ENCODE measurements at places on chromosomes 12 and 14. TPM values are rescaled to one million over a fixed set of nuclear protein-coding genes. Genes with fewer than 3 reads are reported as not detected.

- no peak for DNase-seq
Measured at GRCh38 chr12:39502726-39503125, 59.8 kb upstream of the KIF21A start.

- DNase-seq = no peak
Measured at GRCh38 chr12:53739214-53740129, 12.2 kb upstream of the CALCOCO1 start.

DNA sequence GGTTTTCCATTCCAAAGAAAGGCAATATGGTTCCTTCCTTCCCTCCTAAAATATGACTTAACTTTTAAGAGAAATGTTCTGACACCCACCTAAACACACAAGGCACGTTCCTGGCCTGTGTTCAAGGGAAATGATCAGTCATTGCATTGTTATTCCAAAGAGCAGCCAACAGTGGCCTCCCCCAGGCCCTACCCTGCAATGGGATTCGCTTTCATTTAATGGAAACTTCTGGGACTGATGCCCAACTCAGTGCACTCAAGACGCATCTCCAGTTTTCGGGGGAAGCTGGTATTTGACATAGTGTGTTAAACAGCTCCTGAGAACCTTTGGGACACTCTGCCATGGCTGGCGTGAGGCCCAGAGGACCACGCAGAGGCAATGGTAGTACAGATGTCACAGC, 65.9 kb downstream of the DDX51 start:
- DNase-seq = no peak

The CLEC4A gene
- 1.5 TPM for total RNA-seq

DNA sequence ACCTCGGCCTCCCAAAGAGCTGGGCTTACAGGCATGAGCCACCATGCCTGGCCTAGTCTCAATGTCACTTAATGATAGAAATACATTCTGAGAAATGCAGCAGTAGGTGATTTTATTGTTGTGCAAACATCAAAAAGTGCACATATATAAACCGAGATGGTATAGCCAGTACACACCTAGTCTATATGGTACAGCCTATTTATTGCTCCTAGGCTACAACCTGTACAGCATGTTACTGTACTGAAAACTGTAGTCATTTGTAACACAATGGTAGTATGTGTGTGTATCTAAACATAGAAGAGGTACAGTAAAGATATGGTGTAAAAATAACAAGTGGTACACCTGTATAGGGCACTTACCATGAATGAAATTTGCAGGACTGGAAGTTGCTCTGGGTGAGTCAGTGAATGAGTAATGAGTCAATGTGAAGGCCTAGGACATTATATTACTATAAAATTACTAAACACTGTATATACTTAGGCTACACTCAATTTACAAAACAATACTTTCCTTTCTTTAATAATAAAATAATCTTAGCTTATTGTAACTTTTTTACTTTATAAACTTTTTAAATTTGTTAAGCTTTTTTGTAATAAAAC, 166.7 kb upstream of the SYT1 start:
- no peak for DNase-seq

DNA sequence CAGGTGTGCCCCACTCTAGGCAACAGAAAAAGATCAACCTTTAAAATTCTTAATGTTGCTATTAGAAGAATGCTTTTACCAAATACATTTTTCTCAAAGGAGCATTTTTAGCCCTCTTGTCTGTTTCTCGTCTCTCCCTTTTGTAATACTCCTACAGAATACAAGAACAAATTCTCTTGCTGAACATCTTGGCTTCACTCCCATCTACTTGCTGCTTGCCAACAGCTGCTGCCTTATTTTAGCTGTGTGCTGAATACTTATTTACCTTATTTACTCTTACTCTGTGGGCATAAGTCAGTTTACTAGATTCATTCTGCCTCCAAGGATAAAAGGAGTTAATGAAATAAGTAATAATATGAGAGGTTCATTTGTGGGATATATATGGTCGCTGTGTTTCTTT, 70.8 kb downstream of the POLR3B start:
- DNase-seq = no peak

DNA sequence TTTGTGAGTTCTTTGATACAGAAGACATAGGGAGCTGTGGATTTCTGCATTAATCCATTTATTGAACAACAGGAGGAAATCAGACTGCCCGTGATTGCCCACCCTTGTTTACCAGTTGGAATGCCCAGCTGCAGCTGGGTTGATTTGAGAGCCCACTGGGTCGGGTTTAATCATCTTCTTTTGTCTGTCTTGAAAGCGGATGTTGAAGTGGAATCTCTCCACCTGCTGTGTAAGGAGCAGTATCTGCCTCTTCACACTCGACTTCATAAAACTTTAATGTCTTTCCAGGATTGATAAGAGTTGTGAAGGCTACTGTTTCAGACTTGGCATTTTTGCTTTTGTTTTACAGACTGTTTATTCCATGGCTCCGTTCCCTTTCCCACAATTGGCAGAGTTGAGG, 39.9 kb downstream of the TBC1D30 start:
- no peak for DNase-seq

GRCh38 chr14:53090853-53091252, 62.3 kb downstream of the DDHD1 start:
- DNase-seq = no peak

DNA sequence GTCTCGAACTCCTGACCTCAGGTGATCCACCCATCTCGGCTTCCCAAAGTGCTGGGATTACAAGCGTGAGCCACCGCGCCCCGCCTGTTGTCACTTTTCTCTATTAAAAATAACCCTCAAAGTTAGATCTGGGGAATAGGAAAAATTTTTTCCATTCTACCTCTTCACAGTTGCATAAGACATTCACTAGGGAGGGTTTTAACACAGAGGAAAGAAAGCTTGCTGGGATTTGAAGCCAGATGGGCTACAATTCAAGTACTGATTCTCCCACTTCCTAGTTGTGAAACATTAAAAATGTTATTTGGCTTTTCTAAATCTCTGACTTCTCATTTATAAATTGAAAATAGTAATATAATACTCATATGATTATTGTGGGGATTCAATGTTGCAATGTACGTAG, 23.3 kb upstream of the SLC15A5 start:
- DNase-seq = peak; percentile 39

DNA sequence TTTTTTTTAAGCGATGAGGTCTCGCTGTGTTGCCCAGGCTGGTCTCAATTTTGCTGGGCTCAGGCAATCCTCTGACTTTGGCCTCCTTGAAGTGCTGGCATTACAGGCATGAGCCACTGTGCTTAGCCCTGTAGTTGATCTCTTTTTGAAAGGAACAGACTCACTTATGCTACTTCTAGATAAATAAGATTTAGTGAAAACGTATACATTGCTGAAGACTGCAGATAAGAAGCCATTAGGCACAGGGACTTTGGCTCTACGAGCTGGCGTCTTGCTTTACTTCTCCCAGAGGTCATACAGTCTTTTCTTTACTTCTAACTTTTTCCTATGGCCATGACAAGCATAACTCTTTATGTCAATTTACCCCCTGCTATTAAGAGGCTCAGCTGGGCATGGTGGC, 9.4 kb downstream of the PTGR2 start:
- DNase-seq = no peak

DNA sequence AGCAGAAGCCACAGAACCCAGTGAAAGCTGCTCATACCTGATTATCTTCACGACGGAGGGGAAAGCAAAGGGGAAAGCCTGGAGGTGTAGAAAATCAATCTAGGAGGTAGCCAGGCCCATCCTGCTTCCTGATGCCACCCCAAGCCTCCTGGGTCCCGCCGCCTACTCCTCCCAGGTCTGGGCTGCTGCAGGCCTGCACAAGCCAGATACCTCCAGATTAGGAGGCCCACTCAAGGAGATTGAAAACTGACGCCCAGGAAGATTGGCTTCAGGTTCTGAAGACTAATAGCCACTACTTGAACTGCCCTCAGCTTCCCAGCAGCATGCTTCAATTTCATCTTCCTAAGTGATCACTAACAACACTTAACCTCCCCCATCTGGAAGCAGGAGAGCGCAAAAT, 87.1 kb downstream of the GCH1 start:
- DNase-seq = no peak

GRCh38 chr14:52948836-52949235, 2.0 kb downstream of the FERMT2 start:
- no peak for DNase-seq

- DNase-seq = no peak
Measured at GRCh38 chr12:39692258-39692853, 72.8 kb upstream of the ABCD2 start.

DNA sequence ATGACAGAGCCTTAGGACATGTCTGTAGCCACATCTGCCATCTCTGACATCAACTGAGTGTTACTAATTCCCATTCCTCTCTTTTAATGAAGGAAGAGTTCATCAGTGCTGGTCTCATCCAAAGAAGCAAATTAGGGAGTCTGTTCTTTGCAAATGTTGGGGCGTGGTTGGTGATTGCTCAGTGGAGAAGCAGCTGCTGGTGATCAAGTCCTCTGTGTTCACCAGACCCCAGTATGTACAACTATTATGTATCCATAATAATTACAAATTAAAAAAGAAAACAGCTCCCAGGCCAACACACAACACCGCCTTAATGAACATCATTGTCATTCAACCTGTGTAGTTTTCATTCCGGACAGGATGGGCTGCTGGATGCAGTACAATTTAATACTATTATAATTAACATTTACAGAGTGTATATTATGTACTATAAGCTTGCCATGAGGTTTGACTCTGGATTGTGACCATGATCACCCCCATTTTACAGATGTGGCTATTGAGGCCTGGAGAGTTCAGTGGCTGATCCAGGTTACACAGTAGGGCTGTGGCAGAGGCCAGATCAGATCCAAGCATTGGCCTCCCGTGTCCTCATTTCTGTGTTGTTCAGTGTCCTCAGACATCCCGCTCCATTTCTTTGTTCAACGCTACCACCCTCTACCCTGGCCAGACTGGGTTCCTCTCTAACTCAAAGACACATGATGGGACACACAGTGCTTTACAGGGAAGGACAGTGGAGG, 179.0 kb downstream of the CHST11 start:
- DNase-seq = no peak

DNA sequence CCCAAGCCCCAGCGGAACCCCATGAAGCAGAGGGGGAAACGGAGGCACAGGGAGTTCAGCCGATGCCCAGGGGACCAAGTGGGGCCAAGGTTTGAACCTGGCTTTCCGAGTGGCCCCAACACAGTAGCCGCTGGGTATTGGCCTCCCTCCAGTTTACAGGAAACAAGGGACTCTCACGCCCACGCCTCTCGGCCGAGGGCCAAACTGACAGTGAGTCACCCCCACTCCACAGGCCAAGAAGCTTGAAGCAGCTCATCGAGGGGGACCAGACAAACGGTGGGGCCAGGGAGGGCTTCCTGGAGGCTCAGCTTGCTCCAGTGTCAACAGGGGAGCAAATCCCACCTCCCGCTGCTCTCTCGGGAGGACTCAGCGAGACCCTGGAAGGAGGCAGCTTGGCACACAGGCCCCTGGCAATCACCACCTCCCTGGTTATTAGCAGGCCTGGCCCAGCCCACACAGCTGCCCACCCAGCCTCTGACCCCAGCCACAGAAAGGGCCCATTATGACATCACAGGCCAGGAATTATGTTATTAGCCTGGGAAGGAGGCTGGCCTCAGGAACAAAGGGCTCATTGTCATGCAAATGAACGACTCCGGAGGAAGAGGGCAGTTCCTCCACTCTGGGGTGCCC, 54.6 kb downstream of the NCOR2 start:
- DNase-seq = peak; percentile 86

DNA sequence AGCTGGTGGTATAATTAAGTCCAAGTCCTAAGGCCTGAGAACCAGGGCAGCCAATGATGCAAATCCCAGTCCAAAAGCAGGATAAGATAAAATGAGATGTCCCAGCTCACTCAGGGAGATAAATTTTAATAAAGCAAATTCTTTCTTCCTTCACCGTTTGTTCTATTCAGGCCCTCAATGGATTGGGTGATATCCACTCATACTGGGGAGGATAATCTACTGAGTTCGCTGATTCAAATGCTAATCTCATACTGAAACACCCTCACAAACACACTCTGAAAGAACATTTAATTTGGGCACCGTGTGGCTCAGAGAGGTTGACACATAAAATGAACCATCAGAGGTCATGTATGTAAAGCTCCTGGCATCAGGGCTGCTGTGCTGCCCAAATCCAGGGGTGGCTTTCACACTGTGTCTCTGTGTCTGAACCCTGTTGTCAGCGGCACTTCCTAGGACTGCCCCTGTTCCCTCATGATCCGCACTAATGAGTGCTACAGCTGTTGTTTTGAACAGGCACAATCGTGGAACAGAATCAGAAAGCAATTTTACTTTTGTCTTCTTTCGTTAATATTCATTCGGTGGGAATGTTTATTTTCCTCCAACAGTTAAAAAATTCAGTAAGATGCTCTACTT, 428.5 kb upstream of the FBXO33 start:
- DNase-seq = no peak

All from left ventricle myocardium inferior (tissue), 1 donor.